ENCODE measurements at places on chromosomes 6 and 20. TPM values are rescaled to one million over a fixed set of nuclear protein-coding genes. Genes with fewer than 3 reads are reported as not detected.

The GRIK2 gene
- 3.5 TPM for total RNA-seq

The FARS2 gene
- total RNA-seq: 25.3 TPM

The NHLRC1 gene
- total RNA-seq: 1.8 TPM

The MLN gene
- not detected for total RNA-seq

The JARID2 gene
- 9.0 TPM for total RNA-seq

The ZNFX1 gene
- 28.1 TPM for total RNA-seq

The TCF21 gene
- total RNA-seq: 27.4 TPM

The CALHM5 gene
- 8.7 TPM for total RNA-seq

The TMC2 gene
- total RNA-seq: 0.18 TPM

The FAM217A gene
- not detected for total RNA-seq

The KCNG1 gene
- total RNA-seq: 16.7 TPM

The DAAM2 gene
- 1.9 TPM for total RNA-seq

The ATP6V1G2 gene
- 5.0 TPM for total RNA-seq

The DPPA5 gene
- total RNA-seq: not detected

The SDHAF4 gene
- 6.4 TPM for total RNA-seq

The ZSCAN9 gene
- 7.3 TPM for total RNA-seq

The TOMM6 gene
- 59.4 TPM for total RNA-seq

The RIMS1 gene
- total RNA-seq: 0.28 TPM

The ABHD16B gene
- not detected for total RNA-seq

The SCAF8 gene
- 24.1 TPM for total RNA-seq

The HLA-DRB5 gene
- not detected for total RNA-seq

The LGSN gene
- total RNA-seq: under 0.01 TPM

The RIPOR3 gene
- 21.7 TPM for total RNA-seq

The LINC00237 gene
- total RNA-seq: not detected

The MMUT gene
- 16.1 TPM for total RNA-seq

The VSX1 gene
- total RNA-seq: not detected

The KCNK15 gene
- total RNA-seq: 0.28 TPM

Data from smooth muscle cell of bladder (primary cell).